ENCODE measurements at places on chromosomes 5 and 9.

GRCh38 chr9:33044677-33045282 lies 19.7 kb downstream of the DNAJA1 start:
- DNase-seq, result peak; percentile 61

- DNase-seq, result peak; percentile 97
Observed at GRCh38 chr9:35619800-35620158, 1.6 kb upstream of the CD72 start.

DNA sequence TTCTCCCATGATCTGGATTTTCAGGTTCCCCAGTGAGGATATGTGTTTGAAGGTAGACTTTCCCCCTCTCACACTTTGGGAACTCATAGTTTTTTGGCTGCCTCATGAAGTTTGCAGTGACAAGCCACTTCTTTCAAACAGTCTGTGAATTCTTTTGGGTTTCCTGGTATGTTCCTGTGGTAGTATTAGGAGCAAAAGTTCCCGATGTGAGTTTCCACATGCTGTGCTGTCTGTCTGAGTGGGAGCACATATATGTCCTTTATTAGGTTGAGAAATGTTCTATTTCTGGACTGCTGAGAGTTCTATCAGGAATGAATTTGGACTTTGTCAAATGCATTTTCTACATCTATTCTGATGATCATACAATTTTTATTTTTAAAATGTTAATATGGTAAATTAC lies 273.2 kb upstream of the TARS1 start:
- no peak for DNase-seq

GRCh38 chr9:130870491-130871381 lies 25.9 kb downstream of the QRFP start:
- DNase-seq, result no peak

DNA sequence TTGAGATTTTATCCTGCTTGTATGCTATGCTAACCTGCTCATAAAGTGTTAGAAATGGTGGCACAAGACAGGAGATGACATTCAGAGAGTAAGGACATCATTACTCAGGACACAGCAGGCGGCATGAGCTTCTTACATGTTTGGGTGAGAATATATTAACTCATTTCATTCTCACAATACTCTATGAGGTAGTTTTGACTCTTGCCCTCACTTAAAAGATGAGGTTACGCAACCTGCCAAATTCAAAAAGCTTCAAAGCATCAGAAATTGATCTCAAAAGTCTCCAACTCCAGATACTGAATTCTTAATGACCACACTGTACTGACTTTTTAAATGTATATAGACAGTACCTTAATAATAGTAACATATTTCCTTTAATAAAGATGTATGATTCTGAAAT lies 60.8 kb downstream of the CDH18 start:
- DNase-seq, result no peak

GRCh38 chr5:158174918-158175851 lies 316.2 kb upstream of the CLINT1 start:
- peak; percentile 71 for DNase-seq

- DNase-seq, result peak; percentile 70
Observed at GRCh38 chr5:32504989-32505596, 60.6 kb upstream of the ZFR start.

- DNase-seq, result no peak
Observed at GRCh38 chr9:91844701-91845291, 105.2 kb downstream of the ROR2 start.

- DNase-seq, result peak; percentile 54
Observed at GRCh38 chr9:37582548-37583157, 6.5 kb upstream of the FBXO10 start.

DNA sequence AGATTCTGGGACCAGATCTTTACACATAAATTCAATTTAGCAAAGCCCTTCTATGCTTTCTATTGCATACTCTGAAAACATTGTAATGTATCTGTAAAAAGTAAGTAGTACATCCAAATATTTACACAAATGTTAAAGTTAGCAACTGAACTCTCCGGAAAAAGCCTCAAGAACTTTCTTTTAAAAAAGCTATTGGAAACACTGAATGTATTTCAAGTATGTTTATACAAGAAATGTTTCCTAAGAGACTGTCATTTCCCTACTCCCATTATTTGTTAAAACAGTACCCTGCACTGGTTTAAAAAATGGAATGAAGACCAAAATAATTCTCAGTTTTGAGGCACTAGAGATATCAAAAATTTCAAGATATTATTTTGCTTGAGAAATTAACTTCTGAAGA lies 44.8 kb upstream of the TRIM36 start:
- no peak for DNase-seq

GRCh38 chr9:79382044-79382443 lies 189.7 kb upstream of the TLE4 start:
- DNase-seq, result no peak

GRCh38 chr5:69300537-69301203 lies 31.9 kb downstream of the CCDC125 start:
- DNase-seq, result no peak

- DNase-seq, result no peak
Observed at GRCh38 chr9:25936031-25936430, 257.8 kb upstream of the TUSC1 start.

- DNase-seq, result no peak
Observed at GRCh38 chr9:1998111-1998510, 17.0 kb upstream of the SMARCA2 start.

All from NB4 (cell line).